Activated T-cell treated with anti-CD3 and anti-CD28 coated beads, Interleukin-2, amount 50 U/mL, for 48 hours (primary cell): ENCODE measurements at places on chromosomes 7 and 10.

DNA sequence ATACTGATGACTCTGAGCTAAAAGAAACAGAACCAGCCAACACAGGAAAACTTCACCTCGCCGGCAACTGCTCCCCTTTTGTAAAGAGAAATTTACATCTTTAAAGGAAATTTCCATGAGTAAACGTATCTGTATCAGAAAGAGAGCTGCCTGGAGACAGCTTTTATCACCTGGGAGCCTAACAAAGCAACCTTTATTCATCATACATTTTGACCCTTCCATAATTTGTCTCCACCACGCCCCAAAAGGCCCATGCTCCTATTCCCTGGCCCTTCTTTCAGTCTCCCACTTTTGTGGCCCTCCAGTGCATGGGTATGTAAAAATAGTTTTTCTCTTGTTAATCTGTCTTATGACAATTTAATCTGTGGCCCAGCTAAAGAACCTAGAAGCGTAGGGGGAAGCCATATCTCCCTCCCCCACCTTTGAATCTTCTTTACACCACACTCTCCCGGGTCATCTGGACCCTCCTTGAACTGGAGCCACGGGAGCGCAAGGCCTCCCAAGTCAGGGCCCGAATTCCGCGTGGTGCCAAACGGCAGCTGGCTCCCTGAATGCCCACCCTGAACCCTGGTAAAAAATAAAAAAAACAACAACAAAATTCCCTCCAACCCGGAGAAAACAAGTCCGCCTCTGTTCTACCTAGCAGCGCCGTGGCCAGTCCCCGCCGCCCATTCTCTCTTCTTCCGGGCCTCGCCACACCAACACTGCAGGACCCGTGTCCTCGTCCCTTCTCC lies 15.4 kb upstream of the FKBP9 start:
- DNase-seq = no peak

GRCh38 chr7:148695953-148696352 lies 2.8 kb upstream of the CUL1 start:
- DNase-seq = no peak

GRCh38 chr7:84177758-84178412 lies 16.7 kb downstream of the SEMA3A start:
- DNase-seq = no peak

GRCh38 chr7:128102490-128103291 lies 71.5 kb upstream of the LRRC4 start:
- DNase-seq = no peak

- DNase-seq = peak; percentile 40
These were observed 30.6 kb upstream of the GALNTL5 start for GRCh38 chr7:151925446-151926335.
